ENCODE measurements at places on chromosomes 5 and 9.
A peak's percentile ranks its signal among the peaks of the same experiment; 100 is the strongest.

DNA sequence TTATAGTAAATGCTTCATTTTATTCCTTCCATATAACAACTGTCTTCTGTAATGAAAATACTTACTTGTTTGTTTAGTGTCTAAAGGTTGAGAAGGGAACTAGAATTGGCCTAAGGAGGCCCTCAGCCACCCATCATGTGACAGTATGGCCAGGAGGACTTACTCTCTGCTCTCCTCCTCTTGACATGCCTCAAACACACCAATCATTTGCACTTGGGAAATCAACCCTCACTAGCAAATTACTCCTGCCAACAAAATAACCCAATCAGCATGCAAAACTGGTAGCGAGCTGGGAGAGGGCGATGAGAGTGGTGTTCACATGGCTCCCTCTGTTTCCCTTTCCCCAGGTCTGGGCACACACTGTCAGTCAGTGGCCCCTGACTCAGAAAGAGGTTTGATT is 58.6 kb upstream of the MEF2C start:
- no peak for DNase-seq

GRCh38 chr9:134616341-134616740 is 25.3 kb upstream of the COL5A1 start:
- no peak for DNase-seq

DNA sequence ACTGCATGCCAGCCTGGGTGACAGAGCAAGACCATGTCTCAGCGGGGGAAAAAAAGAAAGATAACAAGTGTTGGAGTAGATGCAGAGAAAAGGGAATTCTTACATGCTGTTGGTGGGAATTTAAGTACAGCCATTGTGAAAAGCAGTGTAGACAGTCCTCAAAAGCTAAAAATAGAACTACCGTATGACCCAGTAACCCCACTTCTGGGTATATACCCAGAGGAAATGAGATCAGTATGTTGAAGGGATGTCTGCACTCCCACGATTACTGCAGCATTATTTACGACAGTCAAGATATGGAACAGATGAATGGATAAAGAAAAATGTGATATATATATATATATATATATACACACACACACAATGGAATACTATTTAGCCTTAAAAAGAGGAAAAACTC is 225.3 kb upstream of the SLC24A2 start:
- DNase-seq, result no peak

- peak; percentile 73 for DNase-seq
These were observed 43.6 kb upstream of the C5orf46 start for GRCh38 chr5:147949711-147950573.

GRCh38 chr9:72675586-72675985 is 154.2 kb downstream of the TMC1 start:
- DNase-seq, result no peak

GRCh38 chr9:134458207-134459108 is 132.2 kb downstream of the RXRA start:
- no peak for DNase-seq

GRCh38 chr5:94968507-94969095 is 316.3 kb downstream of the MCTP1 start:
- DNase-seq, result peak; percentile 82

DNA sequence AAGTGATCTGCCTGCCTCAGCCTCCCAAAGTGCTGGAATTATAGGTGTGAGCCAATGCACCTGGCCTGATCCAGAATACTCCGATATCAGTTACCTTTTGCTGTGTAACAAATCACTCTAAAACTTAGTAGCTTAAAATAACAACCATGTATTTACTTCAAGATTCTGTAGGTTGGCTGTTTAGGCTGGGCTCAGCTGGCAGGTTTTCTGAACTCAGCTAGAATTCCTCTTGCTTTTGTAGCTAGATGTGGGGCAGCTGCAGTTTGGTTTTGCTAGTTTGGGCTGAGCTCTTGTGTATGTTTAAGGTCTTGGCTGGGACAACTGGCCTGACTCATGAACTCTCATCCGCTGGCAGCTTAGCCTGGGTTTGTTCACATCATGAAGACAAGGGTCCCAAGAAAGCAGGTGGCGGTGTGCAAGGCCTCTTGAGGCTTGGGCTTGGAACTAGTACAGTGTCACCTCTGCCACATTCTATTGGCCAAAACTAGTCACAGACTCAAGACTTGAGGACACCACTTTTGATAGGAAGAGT is 138.3 kb upstream of the SHB start:
- DNase-seq, result no peak

GRCh38 chr5:151004499-151004898 is 15.9 kb upstream of the GPX3 start:
- DNase-seq, result no peak

GRCh38 chr5:59763541-59763940 is 130.0 kb downstream of the PDE4D start:
- DNase-seq, result peak; percentile 89

DNA sequence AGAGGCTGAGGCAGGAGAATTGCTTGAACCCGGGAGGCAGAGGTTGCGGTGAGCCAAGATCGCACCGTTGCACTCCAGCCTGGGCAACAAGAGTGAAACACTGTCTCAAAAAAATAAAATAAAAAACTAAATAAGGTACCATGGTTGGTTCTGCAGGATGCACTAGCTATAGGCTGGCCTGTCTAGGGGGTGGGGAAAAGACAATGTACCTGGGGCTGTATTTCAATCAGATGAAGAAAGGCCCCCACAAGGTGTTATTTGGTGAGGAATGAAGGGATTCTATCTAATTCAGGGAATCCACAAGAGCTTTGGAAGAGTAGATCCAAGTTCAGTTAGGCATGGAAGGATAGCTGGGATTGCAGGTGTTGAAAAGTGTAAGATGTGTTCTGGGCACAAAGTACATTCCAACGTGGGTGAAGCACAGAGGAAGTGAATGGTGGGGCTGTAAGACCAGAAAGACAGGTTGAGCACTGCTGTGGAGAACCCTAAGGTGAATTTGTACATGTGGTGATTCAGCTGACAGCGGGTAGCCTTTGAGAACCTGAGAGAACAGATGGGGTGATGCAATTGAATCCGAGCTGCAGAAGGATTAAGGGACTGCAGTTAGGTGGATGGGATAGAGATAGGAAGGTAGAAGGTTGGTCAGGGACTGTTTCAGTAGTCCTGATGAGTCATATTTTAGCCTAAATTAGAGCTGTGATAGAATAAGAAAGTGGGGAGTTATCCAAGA is 71.8 kb downstream of the CAST start:
- DNase-seq, result peak; percentile 90

DNA sequence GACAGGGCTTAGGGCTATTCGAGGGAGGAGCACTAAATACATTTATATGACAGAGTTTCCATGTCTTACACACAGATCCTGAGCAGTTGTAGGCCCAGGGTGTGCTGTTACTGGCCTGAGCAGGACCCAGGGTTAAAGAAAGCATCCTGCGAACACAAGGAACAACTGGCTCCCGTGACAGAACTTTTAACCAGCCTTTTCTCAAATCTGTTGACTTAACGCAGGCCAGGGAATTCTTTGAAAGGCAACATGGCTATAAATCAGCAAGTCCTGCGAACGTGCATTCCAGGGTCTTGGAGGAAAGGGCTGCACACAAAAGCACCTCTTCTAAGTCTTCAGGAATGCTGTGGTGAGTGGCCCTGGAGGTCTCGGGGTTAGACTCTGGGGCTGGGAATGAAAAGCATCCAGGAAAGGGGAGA is 45.2 kb upstream of the ANKRD55 start:
- DNase-seq, result no peak

DNA sequence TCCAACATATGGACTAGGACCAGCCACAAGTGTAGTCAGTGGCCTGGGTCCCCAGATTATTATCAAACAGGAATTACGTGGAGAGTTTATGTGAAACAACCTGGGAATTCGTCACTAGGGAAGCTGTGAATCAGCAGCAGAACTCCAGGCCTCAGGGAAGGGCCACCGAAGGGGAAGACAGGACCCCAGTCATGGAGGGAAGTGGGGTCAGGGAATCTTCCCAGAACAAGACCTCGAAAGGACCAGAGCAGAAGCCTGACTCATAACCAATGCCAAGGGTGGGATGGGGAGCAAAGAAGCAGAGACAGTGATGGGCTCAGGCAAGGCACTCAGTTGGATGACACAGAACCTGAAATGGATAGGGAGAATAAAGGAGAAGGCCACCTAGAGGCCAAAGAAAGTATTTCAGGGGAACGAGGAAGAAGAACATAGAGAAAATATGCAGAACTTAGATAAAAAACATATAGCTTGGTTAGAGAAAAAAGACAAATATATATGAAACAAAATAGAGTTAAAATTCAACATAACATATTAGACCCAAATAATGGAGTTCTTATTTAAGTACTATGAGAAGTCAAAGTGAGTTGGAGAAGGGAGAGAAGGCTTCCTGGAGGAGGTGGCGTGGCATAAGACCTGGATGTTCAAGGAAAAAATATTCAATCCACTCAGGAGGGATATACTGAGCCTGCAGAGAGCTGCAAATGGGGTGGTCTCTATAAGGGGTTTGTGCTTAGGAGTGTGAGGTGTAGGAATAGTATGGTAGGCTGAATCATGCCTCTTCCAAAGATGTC is 66.7 kb upstream of the CAST start:
- peak; percentile 5 for DNase-seq

GRCh38 chr5:9667906-9668305 is 37.8 kb upstream of the TAS2R1 start:
- DNase-seq, result no peak

DNA sequence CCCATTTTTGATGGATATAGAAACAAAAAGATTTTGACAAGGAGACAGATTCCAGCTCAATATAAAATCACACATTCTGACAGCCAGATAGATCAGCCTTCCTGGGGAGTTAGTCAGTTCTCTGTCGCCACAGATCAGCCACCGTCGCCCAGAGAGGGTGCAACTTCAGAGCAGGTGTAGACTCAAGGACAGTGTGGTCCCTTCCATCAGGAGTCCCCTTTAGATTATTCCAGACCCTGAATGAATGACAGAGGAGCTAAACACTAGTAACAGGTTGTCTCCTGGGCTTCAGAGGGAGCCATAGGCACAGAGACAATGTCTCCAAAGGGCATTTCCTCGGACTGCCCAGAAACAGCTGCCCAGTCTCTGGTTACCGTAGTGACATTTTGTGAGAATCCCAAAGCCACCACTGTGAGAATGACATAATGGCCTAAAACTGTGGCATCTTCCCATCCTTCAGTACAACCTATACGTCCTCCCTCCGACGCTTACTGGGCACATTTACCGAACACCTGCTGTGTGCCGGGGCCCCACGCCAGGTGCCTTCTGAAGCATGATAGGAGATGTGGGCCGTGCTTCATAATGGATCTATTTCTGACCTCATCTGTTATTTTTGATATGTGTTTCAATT is 47.4 kb upstream of the SLC2A8 start:
- DNase-seq, result no peak

DNA sequence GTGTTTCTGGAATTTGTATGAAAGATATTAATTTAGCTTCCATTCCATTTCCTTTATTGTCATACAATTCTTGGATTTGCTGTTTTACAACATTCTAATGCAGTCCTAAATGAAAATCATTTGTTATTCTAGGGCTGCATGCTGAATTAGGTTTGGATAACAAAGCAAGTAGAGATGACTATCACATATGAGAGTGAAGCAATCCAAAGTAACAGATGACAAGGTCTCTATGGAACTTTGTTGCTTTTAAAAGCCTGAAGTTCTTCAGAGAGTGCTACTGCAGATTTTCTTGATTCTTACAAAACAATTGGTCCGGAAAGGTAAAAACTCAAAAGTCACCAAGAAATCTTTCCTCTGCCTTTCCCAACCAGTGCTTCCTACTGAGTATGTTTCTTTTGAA is 56.9 kb upstream of the VCAN start:
- no peak for DNase-seq

GRCh38 chr5:128083811-128084227 is 253 bp downstream of the SLC12A2 start:
- DNase-seq, result no peak

DNA sequence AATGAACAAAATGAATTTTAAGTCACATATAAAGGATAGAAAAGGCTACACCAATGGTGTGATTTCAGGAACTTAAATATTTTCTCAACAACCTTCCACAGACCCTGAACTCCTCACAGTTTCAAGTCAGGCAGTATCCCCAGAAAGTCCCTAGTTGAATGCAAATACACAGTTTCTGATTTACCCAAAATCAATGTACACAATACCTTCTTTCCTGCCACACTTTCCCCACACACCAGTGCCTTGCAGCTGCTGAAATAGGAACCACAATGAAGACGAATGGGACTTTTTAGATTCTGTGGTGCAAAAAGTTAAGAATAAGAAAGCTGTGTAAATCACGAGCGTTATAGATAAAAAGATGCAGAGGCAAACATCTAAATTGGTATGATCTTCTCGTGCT is 552.4 kb upstream of the MEF2C start:
- no peak for DNase-seq

DNA sequence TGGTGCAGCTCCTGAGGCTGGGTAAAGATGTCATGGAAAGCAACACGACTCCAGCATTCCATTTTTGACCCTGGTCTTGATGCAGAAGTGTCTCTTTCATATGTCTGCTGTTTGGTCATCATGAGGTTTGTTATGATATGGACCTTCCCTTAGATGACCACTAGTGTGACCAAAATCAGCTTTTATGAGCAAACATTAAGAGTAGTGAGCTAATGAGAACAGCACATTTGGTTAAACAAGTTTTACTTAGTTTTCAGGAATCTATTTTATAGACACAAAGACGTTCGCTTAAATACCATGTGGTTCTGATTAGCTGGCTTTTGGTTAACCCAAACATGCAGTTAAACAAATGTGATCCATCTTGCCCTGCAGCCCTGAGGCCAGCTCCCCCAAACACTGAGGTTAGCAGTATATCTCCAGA is 56.7 kb upstream of the ACTBL2 start:
- no peak for DNase-seq

DNA sequence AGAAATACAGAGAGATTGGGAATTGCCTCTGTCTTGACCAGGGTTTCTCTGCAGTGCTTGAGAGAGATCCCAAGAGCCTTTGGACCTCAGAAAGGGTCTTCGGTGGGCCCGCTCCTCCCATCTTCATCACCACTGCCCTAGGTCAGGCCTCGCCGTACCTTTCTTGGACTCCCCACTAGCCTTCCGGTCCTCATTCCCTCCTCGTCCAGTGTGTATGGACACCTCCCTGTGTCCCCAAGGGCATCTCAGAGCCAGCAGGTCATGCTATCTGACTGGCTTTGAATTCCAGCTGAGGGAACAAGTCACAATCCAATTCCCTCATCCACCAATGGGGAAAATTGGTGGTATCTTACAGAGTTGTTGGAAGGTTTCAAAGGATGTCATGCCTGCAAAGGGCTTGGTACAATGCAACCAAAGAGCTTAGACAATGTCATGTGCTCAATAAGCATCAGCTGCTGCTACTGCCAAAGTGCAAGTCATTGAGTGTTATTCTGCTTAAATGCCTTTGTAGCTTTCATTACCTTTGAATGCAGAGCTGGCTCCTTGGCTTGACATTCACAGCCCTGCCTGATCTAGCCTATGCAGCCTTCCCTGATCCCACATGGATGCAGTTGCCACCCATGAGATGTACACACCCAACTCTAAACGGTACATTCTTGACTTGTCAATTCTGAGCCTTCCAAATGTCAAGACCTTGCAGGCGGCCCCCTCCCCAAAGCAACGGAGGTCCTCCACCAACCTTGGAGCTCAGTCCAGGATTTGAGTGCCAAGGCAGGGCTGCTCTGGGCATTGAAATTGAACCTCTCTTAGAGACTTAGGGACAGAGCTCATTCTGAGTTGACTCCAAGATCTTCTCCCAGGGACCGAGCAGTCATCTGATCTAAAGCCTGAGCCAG is 58.0 kb downstream of the HRH2 start:
- DNase-seq, result no peak

Measured in NCI-H82 (cell line).